Activated CD4-positive, alpha-beta T cell treated with anti-CD3 and anti-CD28 coated beads for 36 hours (primary cell): ENCODE measurements at places on chromosomes 3 and 15.

DNA sequence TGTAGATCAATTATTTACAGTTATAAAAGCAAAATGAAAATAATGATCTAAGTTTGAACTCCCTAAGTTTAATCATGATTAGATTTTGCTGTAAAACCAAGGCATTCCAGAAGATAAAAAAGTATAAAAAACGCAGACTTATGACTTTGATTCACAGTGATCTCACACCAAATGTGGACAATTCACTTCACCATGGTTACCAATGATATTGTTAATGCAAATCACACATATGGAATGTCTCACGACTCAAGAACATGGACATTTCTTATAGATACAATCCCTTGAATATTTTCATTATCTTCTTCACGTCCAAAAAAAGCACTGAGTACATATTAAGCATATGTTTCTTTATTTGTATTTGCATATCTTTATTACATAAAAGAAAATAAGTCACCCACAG lies 1054.2 kb downstream of the NAALADL2 start:
- DNase-seq = no peak

GRCh38 chr3:169241630-169241990 lies 421.9 kb downstream of the MECOM start:
- no peak for DNase-seq

DNA sequence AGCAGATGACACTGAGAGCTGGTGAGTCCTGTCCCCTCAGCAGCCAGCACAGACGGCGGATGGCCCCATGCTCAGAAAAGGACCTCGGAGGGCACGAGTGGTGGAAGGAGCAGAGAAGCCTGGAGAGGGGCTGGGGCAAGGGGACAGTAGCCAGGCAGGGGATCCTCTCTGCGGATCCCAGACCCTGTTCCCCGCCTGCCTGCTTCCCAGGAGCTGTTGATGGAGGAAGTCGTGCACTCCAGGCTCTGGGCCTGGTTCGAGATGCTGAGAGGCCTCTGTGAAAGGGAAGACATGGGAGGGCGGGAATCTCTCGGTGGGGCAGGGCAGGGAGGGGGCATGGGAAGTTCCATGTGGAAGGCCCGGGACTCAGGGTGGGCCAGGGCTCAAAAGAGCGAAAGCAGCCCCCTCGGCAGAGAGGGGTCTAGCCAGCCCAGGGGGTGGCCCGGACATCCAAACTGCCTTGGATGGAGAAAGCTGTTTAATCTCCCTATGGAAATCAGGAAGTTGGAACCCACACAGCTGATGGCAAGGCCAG lies 47.9 kb upstream of the MAGEF1 start:
- no peak for DNase-seq

DNA sequence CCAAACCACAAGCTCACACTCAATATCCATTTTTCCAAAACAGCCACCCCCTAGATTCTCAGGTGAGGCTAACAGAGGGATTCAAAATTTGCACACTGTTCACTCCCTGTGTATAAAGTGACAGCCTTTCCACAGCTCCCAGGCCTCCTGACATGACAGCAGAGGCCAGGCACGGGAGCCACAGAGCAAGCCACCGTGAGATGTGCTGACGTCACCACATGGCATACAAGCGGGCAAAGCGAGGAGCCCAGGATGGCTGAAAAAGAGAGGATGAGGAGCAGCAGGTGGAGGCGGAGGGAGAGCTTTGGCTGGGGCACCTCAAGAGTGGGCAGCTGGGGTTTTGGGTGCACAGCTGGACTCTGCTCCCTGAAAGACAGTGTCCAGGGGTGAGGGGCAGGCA lies 27.1 kb downstream of the EHD4 start:
- no peak for DNase-seq

GRCh38 chr15:82839136-82839535 lies 29.7 kb downstream of the WHAMM start:
- DNase-seq = no peak

DNA sequence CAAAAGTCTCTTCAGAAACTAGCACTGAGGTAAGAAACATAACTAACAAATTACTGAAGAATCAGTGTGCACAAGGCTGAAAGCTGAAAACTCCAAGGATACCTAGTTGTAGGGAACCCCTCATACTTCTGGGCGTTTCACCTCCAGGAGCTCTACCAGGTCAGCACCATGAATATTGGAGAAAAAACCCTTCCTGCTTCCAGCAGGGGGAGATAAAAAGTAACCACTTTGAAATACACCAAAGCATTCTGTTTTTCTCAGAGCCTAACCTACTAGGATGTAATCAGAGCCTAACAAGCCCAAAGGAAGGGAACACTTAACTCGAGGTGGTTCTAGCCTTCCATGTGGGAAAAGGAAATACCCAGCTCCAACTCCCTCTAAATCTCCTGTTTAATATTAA lies 175.8 kb upstream of the MME start:
- DNase-seq = no peak

GRCh38 chr15:57540736-57541135 lies 51.0 kb upstream of the MYZAP start:
- peak; percentile 56 for DNase-seq

- no peak for DNase-seq
These were observed 8.2 kb upstream of the C3orf38 start for GRCh38 chr3:88141458-88142083.

GRCh38 chr15:77631745-77632533 lies 773 bp downstream of the LINGO1 start:
- no peak for DNase-seq

- DNase-seq = peak; percentile 31
These were observed 64.0 kb upstream of the CDAN1 start for GRCh38 chr15:42800731-42801474.

DNA sequence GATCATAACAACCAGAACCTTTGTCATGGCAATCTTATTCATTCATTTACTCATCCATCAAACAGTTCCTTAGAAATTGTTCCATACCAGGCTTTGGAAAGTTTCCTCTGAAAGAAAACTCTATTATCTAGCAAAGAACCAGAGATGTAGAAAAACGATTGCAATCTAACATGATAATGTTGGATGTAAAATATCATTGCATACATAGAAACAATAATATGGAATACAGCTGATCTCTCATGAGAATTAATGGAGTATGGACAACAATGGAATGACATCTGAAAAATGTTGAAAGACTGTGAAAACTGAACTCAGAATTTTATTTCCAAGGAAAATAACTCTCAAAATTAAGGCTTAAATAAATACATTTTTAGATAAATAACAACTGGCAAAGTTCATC lies 665.4 kb downstream of the NLGN1 start:
- DNase-seq = no peak

DNA sequence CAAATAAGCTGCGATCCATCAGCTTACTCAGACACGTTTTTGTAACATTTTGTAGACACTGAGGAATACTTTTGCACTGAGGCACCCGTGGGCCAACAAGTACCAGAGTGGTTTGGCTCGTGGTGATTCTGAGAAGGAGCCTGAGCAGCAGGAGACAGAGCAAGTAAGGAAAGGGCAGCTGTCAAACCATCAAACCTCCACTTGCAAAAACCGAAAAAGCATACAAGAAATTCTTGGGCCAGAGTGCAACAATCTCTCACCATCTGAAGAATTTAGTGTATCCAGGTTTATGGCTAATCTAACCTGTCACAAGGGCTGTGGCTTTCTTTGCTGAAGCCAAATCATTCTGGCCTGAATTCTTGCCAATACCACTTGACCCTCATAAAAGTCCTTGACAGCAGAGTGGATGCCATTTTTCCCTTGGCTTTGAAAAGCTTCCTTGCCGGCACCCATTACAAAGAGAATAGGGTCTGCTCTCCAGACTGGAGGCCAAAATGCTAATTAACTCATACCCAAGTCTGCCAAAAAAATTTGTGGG lies 56.7 kb downstream of the MYO1E start:
- no peak for DNase-seq

DNA sequence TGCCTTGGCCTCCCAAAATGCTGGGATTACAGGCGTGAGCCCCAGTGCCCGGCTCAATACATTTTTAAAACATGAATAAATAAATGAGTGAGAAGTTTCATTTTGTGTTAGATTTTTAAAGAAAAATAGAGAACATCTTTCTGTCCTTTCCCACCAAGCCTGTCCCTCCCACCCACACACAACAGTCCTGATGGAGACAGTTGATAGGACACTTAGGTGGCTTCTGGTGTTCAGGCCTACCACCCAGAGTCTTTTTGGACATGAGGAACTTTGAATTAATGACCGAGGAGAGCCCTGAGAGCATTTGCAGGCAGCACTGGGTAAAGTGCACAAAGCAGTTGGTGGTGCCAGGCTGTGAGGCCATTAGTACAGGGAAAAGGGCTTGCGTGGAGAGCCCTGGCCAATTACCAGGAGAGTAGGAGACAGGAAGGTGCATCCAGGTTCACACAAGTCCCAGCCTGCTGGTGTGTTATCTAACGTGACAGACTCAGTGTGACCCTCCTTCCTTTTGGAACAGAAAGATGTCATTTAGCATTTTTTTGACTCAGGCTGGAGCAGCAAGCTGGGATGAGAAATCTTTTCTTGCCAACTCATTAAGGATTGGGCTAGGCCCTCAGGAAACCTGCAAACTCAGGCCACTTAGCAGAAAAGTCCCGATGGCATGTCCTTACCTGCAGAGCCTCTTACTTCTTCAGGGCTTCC lies 103.6 kb downstream of the PDCD6IP start:
- no peak for DNase-seq

DNA sequence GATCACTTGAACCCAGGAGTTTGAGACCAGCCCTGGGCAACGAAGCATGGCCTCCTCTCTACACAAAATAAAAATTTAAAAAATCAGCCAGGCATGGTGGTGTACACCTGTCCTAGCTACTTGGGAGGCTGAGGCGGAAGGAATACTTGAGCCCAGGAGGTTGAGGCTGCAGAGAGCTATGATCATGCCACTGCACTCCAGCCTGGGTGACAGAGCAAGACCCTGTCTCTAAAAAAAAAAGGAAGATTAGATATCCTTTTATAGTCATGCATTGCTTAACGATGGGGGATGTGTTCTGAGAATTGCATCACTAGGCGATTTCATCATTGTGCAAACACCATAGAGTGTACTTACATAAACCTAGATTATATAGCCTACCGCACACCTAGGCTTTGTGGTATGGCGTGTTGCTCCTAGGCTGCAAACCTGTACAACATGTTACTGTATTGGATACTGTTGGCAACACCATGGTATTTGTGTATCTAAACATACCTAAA lies 12.6 kb downstream of the ALAS1 start:
- no peak for DNase-seq
